ENCODE measurements at places on chromosomes 13 and 19.
A peak's percentile ranks its signal among the peaks of the same experiment; 100 is the strongest.

- peak; percentile 94 for DNase-seq
These were observed 40.3 kb downstream of the DEDD2 start for GRCh38 chr19:42176990-42177685.

- no peak for DNase-seq
These were observed 7.2 kb downstream of the RNASEH2B start for GRCh38 chr13:50916701-50917184.

DNA sequence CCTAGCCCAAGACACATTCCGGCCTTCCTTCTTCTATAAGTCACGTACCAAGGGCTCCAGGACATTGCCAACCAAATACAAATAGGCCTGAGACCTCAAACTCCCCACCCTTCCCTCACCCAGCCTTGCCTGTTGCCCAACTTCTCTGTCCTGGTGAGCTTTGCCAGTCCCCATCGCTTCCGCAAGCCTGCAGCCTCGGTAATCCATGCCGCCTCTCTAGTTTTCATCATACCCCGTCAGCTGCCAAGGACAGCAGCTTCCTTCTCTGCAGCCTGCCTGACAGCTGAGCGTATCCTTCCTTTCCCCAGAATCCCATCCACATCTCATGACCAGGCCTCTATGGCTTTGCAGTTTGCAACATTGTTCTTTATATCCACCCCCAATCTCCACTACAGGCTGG lies 36.6 kb upstream of the POMP start:
- no peak for DNase-seq

DNA sequence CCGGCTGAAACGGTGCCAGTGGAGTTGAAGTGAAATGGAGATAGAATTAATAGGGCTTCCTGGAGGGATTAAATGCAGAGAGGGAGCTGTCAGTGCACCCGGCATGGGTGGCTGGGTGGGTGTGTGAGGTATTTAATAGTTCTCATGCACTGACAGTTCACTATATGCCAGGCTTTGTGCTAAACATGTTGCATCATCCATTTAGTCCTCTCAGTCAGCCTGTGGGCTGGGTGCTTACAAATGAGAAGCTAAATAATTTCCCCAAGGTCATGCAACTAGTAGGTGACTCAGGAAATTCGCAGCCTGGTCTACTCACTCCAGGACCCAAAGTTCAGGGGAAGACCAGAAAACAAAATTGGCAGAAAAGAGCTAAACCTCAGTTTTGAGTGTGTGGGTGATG lies 63.5 kb upstream of the SPATA13 start:
- no peak for DNase-seq

- DNase-seq, result no peak
These were observed 11.0 kb downstream of the TSHZ3 start for GRCh38 chr19:31338069-31338776.

GRCh38 chr13:100883453-100883852 lies 208.9 kb upstream of the TMTC4 start:
- no peak for DNase-seq

- no peak for DNase-seq
These were observed 33.5 kb downstream of the WASF3 start for GRCh38 chr13:26590951-26591350.

GRCh38 chr19:46998445-46999125 lies 21.1 kb upstream of the NPAS1 start:
- no peak for DNase-seq
